ENCODE measurements at places on chromosomes 3 and 15.

- no peak for DNase-seq
Measured at GRCh38 chr15:67922971-67923945, 83.4 kb upstream of the RNU6-1 start.

- DNase-seq, result no peak
Measured at GRCh38 chr3:154398084-154398967, 31.7 kb downstream of the GPR149 start.

DNA sequence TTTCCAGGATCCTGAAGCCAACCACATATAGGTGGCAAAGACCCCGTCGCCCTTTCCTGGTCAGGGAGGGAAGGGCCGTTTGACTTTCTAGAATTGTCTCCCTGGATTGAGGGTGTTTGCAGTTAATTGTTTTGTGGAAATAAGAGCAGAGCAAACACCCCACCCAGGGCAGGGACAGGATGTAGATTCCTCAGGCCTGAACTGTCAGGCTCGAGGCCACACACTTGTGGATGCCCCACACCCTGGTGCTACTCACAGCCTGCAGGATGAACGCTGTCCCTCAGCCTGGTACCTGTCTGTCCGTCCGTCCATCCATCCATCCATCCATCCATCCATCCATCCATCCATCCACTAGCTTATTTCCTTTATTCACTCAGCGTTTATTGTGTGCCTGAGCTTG, 29.9 kb upstream of the FLNB start:
- no peak for DNase-seq

DNA sequence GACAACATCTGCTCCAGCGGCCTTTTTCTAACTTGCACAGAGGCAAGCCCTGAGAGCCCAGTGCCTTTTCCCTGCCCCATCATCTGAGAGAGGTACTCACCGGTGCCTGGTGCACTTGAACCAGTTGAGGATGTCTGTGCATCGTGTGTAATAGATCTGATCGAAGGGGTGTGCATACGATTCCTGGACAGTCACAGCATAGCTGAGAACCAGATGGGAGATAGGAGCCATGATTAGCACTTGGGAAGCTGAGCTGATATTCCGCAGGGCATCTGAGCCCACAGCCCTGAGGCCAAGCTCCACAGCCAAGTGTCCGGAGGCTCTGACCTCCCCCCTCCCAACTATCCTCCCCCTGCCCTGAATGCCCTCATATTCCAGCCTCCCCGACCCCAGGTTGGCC, 129.8 kb downstream of the MEGF11 start:
- DNase-seq, result no peak

DNA sequence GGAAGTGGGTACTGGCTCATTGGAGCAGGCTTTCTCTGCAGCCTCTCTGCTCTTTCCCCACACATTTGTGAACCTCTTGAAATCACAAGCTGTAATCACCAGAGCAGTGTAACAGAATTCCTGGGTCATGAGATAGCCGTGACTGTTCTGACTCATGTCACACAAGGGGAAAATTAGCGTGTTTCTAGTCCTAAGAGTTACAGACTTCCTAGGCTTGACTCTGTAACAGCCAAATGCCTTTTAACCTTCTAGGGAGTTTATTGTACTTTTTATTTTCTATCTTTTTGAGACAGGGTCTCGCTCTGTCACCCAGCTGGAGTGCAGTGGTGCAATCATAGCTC, 54.7 kb upstream of the TRAK1 start:
- DNase-seq, result no peak

GRCh38 chr3:170697131-170697530, 111.3 kb upstream of the SLC7A14 start:
- no peak for DNase-seq

- no peak for DNase-seq
Measured at GRCh38 chr3:189317911-189318310, 146.1 kb downstream of the TPRG1 start.

- DNase-seq, result no peak
Measured at GRCh38 chr3:132543011-132543739, 53.9 kb upstream of the ACKR4 start.

DNA sequence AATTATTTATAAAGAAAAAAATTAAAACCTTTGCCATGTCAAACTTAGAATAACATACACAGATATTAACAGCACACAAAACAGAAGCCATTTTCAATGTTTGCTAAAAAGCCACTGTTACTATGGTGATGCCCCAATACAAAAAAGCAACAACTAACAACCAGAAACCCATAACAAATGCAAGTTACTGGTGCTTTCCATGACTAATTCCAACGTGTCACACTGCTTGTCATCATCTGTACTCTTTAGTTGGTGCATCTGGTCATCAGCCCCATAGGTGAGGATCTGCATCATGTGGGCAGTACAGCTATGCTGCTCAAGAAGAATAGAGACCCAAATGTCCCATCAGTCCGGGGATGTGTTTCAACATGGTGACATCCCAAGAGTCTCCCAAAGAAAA, 52.8 kb downstream of the ATP8B4 start:
- no peak for DNase-seq

GRCh38 chr3:171959532-171960089, 79.8 kb upstream of the FNDC3B start:
- no peak for DNase-seq

DNA sequence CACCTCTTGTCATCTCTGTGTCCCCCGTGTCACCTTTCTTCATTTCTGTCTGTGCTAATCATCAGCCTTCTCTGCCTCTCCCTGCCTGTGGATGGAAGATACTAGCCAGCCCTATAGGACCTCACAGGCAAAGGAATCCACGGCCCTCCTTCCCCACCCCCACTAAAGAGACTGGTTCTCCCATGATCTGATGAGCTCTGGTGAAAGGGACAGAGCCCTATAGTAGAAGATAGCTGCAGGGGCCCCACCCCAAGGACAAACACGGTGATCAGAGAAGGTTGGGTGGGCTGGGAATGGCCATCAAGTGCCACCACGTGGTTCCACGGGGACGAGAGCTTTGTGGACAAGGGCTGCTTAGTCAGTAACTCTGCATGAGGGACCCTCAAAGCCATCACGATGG, 27.8 kb upstream of the RASA2 start:
- no peak for DNase-seq

GRCh38 chr3:36893826-36894225, 51.0 kb downstream of the TRANK1 start:
- no peak for DNase-seq

- DNase-seq, result no peak
Measured at GRCh38 chr3:144915202-144915601, 943.6 kb downstream of the DIPK2A start.

All from stimulated activated CD4-positive, alpha-beta T cell treated with anti-CD3 and anti-CD28 coated beads, TNF-alpha, amount 100 ng/mL, for 4 hours (primary cell).